GOT3 (cell line): ENCODE measurements at places on chromosomes 7 and 10.
A peak's percentile ranks its signal among the peaks of the same experiment; 100 is the strongest.

DNA sequence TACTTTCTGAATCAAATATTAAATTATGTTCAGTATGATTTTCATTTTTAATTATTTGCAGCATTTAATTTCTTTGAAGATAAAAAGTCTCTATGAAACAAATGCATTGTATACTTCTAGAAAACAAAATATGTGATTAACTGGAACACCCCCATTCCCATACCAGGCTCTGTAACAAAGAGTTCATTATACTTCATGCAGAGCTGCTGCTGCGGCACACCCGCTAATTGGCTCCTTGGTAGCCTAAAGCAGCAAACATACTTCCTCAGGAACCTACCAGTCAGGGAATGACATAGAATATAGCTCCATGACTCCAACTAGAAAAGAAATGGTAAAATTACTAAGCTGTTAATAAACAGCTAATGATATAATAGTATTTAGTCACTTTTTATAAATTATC is 19.3 kb downstream of the RAB11FIP2 start:
- no peak for DNase-seq

DNA sequence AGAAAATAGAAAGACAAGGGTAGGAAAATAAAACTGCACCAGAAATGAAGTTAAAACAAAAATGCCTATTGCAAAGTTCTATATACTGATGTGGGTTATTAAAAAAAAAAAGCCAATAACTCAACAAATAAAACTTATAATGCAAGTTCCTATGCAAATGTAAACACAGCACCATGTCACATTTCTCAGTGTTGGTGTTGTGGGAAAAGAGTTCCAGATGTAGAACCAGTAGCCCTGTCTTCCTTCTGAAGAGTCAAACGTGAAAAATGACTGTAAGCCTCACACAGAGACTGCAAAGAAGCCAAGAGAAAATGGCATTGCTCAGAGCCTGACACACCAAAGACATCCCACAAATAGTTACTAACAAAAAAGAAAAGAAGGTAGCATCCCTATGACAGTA is 10.1 kb downstream of the PON2 start:
- no peak for DNase-seq

DNA sequence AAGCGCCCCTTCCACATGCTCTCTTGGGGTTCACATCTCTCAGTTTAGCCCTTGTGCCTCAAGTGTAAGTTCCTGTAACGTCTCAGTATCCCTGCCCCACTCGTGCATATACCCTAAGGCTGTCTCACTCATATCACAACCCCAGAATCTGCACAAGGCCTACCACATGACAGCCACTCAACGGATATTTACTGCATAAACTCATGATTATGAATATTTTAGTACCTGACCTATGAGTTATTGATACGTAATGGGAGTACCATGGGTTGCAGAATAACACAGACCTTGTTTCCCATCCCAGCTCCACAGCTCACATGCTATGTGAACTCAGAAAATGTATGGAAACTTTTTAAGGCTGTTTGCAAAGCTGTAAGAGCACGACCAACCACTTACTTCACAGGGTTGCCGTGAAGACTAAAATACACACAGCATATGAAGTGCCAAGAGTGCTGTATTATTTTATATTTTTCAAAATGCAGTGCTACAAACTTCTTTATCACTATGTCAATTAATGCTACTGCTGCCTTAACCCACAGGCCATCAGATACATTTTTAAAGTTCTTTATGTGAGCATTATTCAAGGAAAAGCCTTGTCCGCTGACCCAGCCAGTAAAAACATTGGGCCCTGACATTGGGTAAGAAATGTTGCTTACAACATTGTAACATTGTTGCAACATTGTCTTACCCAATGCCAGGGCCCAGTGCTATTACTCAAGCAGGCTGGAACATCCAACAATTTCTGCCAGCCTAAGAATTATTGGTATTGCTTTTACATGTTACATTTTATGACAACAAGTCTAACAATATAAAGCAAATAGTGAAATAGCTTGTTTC is 97.2 kb downstream of the JAZF1 start:
- no peak for DNase-seq

GRCh38 chr10:24708081-24708480 is 15.6 kb downstream of the ARHGAP21 start:
- no peak for DNase-seq

GRCh38 chr7:966291-967069 is 8.9 kb downstream of the COX19 start:
- no peak for DNase-seq

GRCh38 chr10:132861884-132862461 is 76.0 kb upstream of the NKX6-2 start:
- DNase-seq, result no peak

DNA sequence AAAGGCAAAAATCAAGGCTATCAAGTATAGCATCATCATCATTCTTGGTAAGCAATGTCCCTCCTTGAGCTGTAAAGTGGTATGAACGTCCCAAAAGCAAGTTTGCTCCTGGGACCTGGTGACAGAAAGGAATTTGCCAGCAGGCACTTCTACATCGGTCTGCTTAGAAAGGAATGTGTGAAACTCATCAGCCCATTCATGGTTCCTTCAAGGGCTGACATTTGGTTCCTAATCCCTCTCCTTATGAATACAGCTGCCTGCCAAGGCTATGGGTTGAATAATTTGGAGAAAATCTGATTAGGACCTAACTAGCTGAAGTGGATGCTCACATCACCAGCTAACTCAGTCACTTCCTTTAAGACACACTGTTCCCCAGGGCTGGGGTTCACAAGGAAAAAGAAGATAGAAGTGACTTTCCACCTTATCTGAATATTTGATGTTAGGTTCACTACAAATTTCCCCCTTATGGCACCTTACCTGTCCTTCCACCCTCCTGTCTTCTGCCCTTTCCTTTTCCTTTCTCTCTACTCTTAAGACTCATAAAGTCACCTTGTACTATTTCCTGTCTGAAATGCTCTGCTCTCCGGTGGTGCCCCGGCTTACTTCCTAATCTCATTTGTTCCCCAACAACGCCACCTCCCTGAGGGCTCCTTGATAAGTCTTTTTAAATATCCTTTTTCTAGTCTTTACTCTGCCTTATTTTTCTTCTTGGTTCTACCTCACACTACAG is 187.1 kb downstream of the NPSR1 start:
- DNase-seq, result no peak

DNA sequence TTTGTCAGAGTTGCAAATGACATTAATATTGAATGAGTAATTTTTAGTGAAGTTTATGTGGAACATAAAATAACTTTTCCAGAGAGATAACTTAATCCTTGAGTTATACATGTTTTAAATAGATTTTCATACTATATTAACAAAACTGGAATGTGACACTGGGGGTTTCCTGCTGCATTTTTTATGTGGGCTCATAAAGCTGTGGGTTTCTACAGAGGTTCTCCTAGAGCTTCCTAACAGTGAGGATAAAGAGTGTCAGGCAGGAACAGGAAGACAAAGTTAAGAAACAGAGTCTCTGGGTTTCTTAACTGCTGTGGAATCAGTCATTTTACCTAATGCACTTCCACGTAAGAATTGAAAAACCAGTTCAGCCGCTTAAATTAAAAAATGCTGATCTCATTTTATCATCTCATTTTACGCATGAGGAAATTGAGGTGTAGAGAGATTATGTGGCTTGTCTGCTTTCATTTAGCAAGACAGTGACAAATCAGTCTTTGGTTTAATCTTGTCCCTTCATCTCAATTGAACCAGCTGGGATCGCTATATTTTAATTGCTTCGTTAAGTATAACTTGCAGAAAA is 5.0 kb downstream of the CD36 start:
- DNase-seq, result no peak

- DNase-seq, result no peak
These were observed 12.5 kb downstream of the ASNS start for GRCh38 chr7:97859606-97860204.

GRCh38 chr10:72164617-72165016 is 51.2 kb upstream of the ANAPC16 start:
- DNase-seq, result no peak

- no peak for DNase-seq
These were observed 24.4 kb downstream of the EBF3 start for GRCh38 chr10:129939416-129940275.

DNA sequence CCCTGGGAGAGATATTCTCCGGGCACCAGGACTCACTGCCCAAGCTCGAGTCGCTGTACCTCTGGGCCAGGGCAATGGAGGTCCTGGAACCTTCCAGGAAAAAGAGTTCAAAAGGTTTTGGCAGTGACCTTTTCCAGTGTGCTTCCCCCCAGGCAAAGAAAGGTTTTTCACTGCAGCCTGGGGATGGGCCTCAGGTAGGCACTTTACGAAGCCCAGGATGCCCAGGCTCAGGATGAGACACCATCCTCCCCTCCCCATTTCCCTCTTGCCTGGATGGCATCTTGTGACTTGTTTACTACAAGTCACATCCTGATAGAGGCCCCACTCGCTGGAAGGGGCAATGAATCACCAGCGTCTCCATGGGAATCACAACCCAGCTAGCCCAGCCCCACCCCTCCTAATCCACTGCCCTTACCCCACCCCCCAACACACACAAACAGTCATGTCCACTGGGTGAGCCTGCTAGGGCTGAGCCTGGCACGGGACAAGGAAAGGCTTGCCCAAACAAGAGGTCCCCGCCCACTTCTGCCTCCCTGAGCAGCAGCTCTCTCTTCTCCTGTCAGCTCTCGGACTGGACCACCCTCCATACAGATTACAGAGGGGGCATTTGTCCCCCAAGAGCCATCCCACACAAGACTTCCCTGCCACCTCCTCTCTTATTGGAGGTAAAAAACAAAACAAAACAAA is 93.8 kb upstream of the SMNDC1 start:
- DNase-seq, result peak; percentile 57

DNA sequence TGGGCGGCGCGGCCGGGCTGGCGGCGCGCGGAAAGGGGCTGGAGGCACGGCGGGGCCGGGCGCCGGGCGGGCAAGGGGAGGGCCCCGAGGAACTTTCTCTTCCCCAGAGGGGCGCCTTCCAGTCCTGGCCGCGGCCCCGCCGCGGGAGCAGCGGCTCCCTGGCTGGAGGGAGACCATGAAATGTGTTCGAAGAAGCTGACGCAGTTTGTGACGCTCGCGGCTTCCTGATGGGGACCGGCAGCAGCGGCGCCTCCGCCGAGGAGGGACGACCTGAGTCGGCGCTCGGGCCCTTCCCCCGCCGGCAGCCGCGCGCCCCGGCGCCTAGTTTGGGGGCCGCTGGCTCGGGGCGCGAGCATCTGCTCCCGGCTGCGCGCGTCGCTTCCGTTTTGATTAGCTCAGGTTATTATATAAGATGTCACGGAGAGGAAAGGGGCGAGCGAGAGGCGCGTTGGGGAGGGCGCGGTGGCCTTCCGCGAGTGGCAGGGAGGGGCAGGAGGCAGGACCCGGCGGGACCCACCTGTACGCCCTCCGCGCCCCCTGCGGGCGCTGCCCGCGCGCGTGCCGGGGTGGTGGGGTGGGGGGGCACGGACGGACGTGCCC is 57.1 kb upstream of the PCGF5 start:
- DNase-seq, result no peak

DNA sequence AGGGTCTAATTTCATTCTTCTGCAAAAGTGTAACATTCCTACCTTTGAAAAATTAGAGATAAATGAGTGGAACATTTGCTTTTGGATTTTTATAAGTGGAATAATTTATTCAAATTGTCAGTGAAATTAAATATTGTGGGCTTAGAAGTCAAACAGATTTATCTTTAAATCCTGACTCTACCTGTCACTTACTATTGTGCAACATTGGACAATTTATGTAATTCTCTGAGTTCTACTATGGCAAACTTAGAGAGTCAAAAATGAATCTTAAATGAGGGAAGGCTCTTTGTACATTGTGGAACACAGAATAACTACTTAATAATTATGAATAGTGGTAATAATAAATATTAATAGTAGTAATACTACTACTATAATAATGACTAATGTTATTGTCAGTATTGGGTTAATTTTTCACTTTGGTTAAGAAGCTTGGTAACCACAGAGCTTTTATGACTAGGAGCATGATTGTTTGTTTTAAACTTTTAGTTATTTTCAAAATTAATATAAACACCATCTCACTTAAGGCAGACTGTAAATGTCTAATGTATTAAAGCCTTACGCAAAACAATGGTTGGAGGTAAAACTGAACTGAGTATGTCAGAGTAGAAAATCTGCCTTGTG is 70.0 kb downstream of the PRKG1 start:
- no peak for DNase-seq

- no peak for DNase-seq
These were observed 2.7 kb upstream of the IQUB start for GRCh38 chr7:123537026-123537642.

GRCh38 chr10:97494151-97494550 is 4.1 kb downstream of the MMS19 start:
- no peak for DNase-seq

DNA sequence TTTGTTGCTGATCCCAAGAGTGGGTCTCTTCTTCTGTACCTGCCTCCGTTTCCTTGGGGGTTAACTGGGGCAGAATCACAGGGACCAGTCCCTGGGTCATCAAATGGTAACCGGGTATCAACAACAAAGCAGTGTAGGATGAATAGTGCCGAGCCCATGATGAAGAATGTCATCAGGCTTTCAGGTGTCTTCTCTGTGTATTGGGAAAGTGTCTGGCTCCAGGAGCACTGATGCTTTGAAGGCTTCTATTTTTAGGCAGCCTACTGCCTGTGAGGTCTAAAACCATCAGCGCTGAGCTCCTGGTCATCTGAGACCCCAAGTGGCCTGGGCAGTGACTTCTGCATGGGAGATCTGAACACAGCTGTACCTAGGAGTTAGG is 48.2 kb upstream of the SHH start:
- no peak for DNase-seq

- DNase-seq, result no peak
These were observed 273.5 kb downstream of the FGFR2 start for GRCh38 chr10:121324678-121325213.
